ENCODE measurements at places on chromosomes 4 and X.

DNA sequence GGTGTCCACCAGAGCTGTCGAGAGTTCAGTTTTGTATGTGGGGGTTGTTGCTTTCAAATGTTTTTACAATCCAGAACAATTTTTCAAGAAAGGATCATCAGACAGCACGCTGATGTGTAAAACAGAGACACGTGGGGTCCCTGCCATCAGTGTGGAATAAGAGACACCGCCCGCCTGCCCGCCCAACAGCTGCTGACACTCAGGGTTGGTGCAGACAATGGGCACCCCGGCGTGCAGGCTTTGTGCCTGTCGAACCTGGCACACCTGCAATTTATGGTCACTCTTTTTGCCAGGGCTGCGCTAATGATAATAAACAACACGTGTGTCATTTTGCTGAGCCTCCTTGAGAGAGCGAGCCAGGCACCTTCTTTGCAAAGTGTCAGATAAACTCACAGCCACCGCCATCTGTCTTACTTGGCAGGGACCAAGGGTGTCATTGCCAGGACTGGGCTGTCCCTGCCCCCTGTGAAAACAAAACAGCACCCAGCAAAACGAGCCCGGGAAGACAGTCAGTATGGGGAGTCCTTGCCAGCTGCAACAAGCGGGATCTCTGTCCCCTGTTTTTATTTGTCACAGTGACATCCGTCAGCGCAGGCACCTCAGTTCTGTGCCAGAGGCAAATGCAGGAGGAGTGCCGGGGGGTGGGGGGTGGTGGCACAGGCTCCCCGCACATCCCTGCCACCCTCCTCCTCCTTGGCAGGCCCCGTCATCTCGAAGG is 69.1 kb downstream of the PSAPL1 start:
- H3K4me1 ChIP-seq = peaks cover 15% of the 10 kb centered on the region
- no peaks in the 10 kb centered on the region for H3K27me3 ChIP-seq
- H3K27ac ChIP-seq = no peak overlapping the region
- no peak overlapping the region for H3K4me3 ChIP-seq
- no peaks in the 10 kb centered on the region for H3K36me3 ChIP-seq

GRCh38 chrX:68732906-68733493 is 85.5 kb downstream of the STARD8 start:
- H3K27ac ChIP-seq = no peak overlapping the region
- H3K27me3 ChIP-seq = peaks cover 4% of the 10 kb centered on the region
- peak; percentile 59 for DNase-seq
- no peak overlapping the region for H3K4me3 ChIP-seq
- no peaks in the 10 kb centered on the region for H3K36me3 ChIP-seq

DNA sequence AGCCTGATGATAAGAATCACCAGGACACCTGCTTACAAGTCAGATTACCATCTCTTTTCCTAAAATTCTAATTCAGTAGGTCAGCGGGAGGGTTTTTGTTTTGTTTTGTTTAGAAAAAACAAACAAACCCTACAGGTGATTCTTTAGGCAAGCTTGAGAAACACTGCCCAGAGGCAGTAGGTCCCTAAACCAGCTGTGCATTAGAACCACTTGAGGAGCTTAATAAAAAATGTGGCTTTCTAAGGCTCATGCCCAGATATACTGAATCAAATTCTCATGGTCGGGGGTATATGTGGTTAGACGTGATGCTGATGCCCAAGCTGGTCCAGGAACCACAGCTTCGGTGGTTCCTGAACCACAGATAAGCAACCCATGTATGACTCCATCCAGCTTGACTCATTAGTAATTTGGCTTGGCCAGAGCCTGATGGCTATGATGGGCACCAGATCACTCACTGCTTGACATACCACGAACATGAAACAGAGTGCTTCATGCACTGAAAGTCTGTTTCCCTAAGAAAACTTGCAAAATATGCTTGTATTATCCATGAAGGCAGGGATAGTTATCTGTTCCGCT is 338.1 kb upstream of the F9 start:
- no peak for DNase-seq
- no peaks in the 10 kb centered on the region for H3K36me3 ChIP-seq
- H3K4me3 ChIP-seq = no peak overlapping the region
- H3K4me1 ChIP-seq = no peaks in the 10 kb centered on the region
- peaks cover 31% of the 10 kb centered on the region for H3K27me3 ChIP-seq
- H3K27ac ChIP-seq = no peak overlapping the region

DNA sequence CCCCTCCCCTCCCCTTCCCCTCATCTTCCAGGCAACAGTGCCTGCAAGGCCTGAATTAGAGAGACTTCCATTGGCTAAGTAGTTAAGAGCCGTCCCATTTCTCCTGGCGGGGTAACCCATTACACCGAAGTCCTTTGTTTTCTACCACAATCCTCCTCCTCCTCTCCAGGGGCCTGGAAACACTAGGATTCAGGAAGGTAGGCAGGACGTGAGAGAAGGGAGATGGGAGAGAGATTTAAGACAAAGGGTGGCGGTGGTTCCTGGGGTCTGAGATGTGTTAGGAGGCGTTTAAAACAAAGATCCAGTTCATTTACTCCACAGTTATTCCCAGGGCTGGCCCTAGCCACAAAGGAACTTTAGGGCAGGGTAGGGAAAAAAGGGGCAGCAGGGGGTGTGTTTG is 28.0 kb downstream of the NYX start:
- H3K27me3 ChIP-seq = no peaks in the 10 kb centered on the region
- H3K4me3 ChIP-seq = no peak overlapping the region
- no peaks in the 10 kb centered on the region for H3K4me1 ChIP-seq
- peak; percentile 5 for DNase-seq

DNA sequence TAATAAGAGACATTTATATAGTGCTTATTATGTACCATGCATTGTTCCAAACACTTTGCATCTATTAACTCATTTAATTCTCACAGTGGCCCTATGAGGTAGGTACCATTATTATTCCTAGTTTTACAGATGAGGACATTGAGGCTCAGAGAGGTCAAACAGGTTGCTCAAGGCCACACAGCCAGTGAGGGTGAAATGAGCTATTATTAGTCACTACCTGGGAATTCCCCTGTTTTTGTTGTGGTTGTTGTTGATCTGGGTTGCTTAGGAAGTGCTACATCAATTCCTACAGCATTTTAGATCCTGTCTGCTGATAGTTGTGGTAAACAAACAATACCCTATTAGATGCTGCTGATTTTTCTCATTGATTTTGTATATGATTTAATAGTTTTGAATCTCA is 41.2 kb downstream of the APLN start:
- no peak overlapping the region for H3K27ac ChIP-seq
- no peaks in the 10 kb centered on the region for H3K4me1 ChIP-seq
- H3K4me3 ChIP-seq = no peak overlapping the region
- no peak for DNase-seq
- H3K36me3 ChIP-seq = no peaks in the 10 kb centered on the region

DNA sequence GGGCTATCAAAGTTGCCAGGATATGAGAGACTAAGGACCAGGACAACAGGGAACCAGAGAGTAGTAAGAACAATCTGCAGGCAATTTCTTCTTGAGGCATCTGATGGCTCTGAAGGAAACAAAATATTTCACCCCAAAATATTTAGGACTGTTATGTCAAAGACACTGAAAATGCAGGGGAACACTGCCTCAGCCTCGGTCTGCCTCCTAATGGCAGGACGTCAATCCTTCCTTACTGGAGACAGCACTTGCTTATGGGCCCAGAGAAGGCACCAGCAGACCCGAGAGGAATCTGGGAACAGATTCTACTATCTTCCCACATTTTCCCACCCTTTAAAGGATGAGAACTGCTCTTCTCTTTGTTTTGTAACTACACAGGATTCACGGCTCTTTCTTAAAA is 23.3 kb downstream of the RNF150 start:
- H3K4me3 ChIP-seq = no peak overlapping the region
- H3K27ac ChIP-seq = no peak overlapping the region
- H3K27me3 ChIP-seq = no peaks in the 10 kb centered on the region

- H3K27me3 ChIP-seq = no peaks in the 10 kb centered on the region
- no peak overlapping the region for H3K27ac ChIP-seq
- no peak overlapping the region for H3K4me3 ChIP-seq
- no peak for DNase-seq
- peaks cover 6% of the 10 kb centered on the region for H3K4me1 ChIP-seq
- no peaks in the 10 kb centered on the region for H3K36me3 ChIP-seq
Measured at GRCh38 chrX:7950865-7951264, 23.7 kb upstream of the PNPLA4 start.

GRCh38 chr4:78720204-78720603 is 55.9 kb upstream of the BMP2K start:
- no peaks in the 10 kb centered on the region for H3K36me3 ChIP-seq
- no peak overlapping the region for H3K4me3 ChIP-seq
- no peaks in the 10 kb centered on the region for H3K4me1 ChIP-seq
- H3K27me3 ChIP-seq = no peaks in the 10 kb centered on the region
- no peak overlapping the region for H3K27ac ChIP-seq

DNA sequence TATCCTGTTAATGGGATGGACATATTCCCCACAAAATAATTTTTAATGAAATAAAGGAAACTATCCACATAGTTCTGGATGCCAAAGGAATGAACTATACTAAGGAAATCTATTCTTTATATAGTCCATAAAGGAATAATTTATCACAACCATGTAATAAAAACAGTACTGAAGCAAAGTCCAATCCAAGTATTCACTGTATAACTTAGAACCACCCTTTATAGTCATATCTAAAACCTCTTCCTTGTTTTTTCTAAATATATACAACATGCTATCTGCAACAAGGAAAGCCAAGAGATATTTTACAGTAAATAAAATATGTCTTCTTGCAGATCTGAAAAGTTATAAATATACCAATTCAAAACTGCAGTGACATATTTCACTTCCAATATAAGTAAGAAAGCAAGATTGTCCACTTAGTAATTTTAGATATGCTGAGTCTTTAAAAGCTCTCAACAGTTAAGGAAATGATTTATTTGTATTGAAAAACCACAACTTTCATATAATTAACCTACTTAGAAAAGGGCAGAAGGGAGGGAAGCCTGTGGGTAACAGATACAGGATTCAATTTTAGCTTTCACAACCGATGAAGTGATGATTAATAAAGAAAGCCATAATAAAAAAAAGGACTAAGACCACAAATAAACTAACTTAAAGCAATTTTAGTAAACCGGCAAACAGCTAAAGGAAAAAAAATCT is 8.0 kb downstream of the NR3C2 start:
- peaks cover 3% of the 10 kb centered on the region for H3K4me1 ChIP-seq
- H3K27ac ChIP-seq = no peak overlapping the region
- no peaks in the 10 kb centered on the region for H3K27me3 ChIP-seq
- no peaks in the 10 kb centered on the region for H3K36me3 ChIP-seq
- DNase-seq = no peak

GRCh38 chr4:42671431-42672194 is 14.7 kb upstream of the ATP8A1 start:
- no peaks in the 10 kb centered on the region for H3K4me1 ChIP-seq
- H3K4me3 ChIP-seq = no peak overlapping the region
- no peak for DNase-seq
- no peak overlapping the region for H3K27ac ChIP-seq
- H3K36me3 ChIP-seq = no peaks in the 10 kb centered on the region

- no peaks in the 10 kb centered on the region for H3K4me1 ChIP-seq
- H3K36me3 ChIP-seq = no peaks in the 10 kb centered on the region
- DNase-seq = no peak
- H3K27me3 ChIP-seq = no peaks in the 10 kb centered on the region
- no peak overlapping the region for H3K4me3 ChIP-seq
Measured at GRCh38 chr4:122762520-122762919, 30.0 kb downstream of the BBS12 start.

GRCh38 chr4:32607978-32608377 is 1887.8 kb downstream of the PCDH7 start:
- H3K27ac ChIP-seq = no peak overlapping the region
- H3K36me3 ChIP-seq = no peaks in the 10 kb centered on the region
- no peaks in the 10 kb centered on the region for H3K27me3 ChIP-seq
- H3K4me1 ChIP-seq = no peaks in the 10 kb centered on the region
- no peak overlapping the region for H3K4me3 ChIP-seq
- no peak for DNase-seq

GRCh38 chr4:1192091-1192492 is 19.7 kb upstream of the SPON2 start:
- H3K27me3 ChIP-seq = no peaks in the 10 kb centered on the region
- H3K27ac ChIP-seq = peak overlapping the region; percentile 66
- no peaks in the 10 kb centered on the region for H3K36me3 ChIP-seq
- DNase-seq = peak; percentile 93

DNA sequence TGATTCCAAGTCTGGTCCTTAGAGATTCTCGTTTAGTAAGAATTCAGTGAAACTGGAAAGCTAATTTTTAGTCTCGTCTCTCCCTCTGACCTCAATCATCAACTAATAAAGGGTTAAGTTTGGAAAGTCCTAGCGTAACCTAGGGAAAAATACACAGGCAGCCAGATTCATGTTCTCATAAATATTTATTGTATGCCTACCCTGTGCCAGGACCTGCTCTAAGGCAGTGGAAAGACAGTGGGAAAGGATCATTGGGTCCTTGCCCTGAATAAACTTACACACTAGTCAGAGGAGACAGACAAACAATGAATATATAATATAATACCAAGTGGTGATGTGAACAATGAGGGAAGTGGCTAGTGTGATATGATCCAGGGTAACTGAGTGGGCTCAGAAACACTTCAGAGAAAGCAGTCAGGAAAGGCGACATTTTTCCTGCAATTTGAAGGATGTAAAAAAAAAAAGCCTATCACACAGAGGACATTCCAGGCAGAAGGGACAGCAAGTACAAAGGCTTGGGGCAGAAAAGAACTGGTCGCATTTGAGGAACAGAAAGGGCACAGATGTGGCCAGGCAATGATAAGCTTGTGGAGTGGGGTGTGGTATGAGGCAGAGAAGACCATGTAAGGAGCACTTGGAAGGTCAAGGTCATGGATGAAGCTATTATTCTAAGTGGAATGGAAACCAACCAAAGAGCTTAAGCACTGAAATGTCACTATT is 128.8 kb downstream of the AMELX start:
- H3K4me1 ChIP-seq = no peaks in the 10 kb centered on the region
- DNase-seq = no peak
- no peaks in the 10 kb centered on the region for H3K36me3 ChIP-seq
- H3K27me3 ChIP-seq = peaks cover 5% of the 10 kb centered on the region

- DNase-seq = peak; percentile 9
- no peaks in the 10 kb centered on the region for H3K27me3 ChIP-seq
- H3K4me1 ChIP-seq = no peaks in the 10 kb centered on the region
- no peak overlapping the region for H3K4me3 ChIP-seq
- no peak overlapping the region for H3K27ac ChIP-seq
Measured at GRCh38 chrX:63434665-63435064, 83.5 kb upstream of the SPIN4 start.

DNA sequence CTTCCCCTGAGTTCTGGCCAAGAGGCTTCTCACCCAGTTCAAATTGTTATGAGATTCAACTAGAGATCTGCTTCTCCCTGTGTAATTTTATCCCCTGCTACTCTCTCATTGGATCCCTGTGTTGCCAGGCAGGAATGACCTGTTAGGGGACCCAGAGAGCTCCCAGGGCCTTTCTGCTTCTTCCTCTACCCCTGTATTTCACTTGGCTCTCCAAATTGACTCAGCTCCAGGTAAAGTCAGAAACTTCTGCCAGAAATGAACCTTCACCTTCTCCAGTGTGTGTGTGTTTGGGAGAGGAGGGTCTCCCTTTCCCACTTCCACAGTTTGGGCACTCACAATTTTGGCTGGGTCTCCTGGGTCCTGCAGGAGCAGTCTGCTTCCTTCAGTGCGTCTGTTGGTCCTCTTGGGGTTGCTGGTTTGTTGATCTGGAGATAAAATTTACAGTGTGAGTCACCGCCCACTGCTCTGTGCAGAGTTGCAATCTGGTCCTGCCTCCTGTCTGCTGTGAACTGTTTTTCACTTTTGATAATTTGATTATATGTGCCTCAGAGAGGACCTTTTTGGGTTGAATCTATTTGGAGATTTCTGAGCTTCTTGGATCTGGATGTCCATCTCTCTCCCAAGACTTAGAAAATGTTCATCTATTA is 112.4 kb upstream of the EDA2R start:
- H3K4me1 ChIP-seq = no peaks in the 10 kb centered on the region
- H3K36me3 ChIP-seq = no peaks in the 10 kb centered on the region
- no peak overlapping the region for H3K27ac ChIP-seq
- H3K27me3 ChIP-seq = no peaks in the 10 kb centered on the region
- H3K4me3 ChIP-seq = no peak overlapping the region
